Left hindlimb (tissue), 1 donor: ENCODE measurements at places on chromosomes 4 and X.

DNA sequence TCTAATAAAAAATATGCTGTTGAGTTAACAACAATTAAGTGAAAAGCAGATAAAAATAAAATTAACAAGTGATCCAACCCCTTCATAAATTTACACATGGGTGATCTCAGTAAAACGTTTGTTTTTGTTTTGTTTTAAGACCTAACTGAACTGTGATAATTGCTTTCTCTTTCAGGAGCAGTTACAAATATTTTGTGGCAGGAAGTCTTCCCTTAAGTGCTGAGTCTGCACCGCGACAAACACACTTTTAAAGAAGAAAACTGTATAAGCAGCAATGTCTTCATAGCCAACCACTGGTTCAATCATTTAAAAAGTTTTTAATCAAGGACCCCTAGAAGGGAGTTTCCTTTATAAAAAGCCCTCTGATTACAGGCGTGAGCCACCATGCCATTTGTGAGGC, 53.7 kb upstream of the NFKB1 start:
- no peak for DNase-seq

- DNase-seq = no peak
Observed at GRCh38 chr4:184595430-184595829, 53.8 kb downstream of the CASP3 start.

- no peak for DNase-seq
Observed at GRCh38 chrX:45619290-45619689, 418.6 kb upstream of the DIPK2B start.

- no peak for DNase-seq
Observed at GRCh38 chr4:89347363-89348025, 39.9 kb upstream of the GPRIN3 start.

GRCh38 chrX:136780241-136780640, 491 bp downstream of the ARHGEF6 start:
- no peak for DNase-seq

DNA sequence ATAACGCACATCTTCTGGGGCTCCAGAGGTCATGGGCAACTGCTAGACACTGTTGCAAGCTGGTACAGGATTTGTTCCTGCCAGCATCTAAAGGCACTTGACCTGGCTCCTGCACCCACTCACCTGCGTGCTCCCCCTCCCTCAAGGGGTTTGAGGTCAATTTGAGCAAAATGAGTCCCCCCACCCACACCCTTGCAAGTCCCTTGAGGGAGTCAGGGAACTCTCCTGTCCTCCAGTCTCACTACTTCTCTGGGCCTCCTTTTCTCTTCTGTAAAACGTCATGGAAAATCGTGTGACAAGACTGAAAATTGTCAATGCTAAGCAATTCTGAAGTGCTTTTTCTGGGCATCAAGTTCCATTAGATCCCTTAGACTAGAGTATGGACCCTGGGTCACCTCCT, 39.9 kb upstream of the PGK1 start:
- no peak for DNase-seq

GRCh38 chr4:172989984-172990820, 178.4 kb upstream of the GALNT7 start:
- DNase-seq = no peak

GRCh38 chr4:3199653-3200422, 49.1 kb upstream of the MSANTD1 start:
- DNase-seq = no peak

DNA sequence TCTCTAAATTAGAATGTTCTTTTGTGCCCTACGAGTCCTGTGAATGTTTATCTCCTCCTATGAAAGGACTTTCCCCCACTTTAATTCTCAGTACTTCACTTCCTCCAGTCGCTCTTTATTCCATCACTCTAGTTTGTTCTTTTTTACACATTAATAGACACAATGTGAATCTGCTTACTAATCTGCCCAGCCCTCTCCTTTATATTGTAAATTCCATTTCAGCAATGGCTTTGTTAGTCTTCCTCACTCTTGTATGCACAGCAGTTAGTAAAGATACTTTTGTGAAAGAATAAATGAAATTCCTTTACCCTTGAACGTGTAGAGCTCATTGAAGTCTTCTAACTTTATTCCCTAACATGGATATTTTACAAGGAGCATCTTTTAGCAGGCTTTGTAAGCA, 255.3 kb downstream of the GALNTL6 start:
- no peak for DNase-seq

DNA sequence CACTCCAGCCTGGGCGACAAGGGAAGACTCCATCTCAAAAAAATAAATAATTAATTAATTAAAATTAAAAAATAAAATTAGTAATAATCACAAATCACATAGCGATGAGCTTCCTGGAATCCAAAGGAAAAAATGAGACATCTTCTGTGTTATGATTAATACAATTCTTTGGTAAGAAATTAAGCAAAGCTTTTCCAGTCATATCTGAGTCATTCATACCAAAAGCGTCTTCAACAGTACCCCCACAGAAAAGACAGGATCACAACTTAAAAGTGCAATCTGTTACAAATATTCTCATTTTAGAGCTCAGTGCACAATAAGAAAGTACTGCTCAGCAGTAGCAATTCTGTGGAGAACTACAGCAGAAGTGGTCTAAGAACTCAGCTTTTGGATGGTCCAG, 168.5 kb upstream of the MXRA5 start:
- DNase-seq = no peak

DNA sequence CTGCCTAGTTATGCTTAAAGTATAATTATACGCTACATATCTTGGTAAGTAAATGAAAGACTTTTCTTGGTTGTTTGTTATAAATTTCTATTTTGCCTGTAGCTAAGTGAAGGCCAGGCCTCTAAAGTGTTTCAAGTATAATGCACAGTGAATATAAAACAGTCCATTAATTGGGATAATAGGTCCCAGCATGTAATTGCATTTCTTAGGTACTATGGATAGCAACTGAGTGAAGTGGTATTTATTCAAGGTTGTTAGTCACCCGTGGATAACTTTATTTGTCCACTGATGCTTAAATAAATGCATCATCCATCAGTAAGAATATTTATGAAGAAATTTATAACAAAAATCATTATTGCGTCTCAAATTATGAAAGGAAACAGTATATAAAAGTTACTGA, 59.1 kb downstream of the TEX13C start:
- DNase-seq = no peak

DNA sequence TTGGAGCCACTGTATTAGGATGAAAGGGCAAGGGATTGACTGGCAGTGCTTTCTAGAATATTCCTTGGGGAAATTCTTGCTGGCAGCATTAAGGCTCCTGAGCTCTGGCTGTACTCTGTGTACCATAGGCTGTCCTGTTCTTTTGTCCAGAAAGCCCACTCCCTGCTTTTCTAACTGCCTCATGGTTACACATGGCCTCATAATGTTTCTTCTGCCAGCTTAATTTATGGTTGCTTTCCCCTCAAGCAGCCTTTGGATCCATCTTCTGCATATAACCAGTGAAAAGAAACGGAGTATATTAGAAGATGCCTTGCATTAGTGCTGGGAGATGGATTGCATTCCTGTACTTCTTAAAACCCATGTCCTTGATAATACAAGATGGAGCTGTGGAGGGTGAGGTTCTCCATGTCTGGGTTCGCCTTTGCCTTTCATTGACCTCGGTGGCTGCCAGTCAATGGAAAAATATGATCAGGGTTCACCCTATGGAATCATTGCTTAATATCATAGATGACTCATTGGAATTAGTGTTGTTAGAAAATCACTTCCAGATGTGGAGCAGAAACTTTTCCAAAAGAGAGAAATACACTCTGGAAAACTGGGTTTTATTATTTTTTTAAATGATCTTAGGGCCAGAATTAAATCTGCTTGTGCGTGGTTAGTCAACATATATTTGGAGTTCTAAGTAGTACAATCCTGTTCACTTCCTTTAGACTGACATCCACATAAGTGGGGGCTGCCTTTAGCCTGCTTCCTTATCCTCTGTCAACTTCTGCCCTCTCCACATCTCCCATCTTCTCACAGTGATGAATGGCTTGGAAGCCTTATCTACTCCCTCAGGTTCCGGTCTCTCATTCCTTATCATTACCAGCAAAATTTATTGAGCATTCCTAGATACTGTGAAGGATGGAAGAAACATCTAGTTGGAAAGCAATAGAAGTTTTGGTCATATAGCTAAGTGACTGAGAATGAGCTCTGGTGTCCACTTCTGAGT, 24.9 kb downstream of the DOCK11 start:
- no peak for DNase-seq

DNA sequence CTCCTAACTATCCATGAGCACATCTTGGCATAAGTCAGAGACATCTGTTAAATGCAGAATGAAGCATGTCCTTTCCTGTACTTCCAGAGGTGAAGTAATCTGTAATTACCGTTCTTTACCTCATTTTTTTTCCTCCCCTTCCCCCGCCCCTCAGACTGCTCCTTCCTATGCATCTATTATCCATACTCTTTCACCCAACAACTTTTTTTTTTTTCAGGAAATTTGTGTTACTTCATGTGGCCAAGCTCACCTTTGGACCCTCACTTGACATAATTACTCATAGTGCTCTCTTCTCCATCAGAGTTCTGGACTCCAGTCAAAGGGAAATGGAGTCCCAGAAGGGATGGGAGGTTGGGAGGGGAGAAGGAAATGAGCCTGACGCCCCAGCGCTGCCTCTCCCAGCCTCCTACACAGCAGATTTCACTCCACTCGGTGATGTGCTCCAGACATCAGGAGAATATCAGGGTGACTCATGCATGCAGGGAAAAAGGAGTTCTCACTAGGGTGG, 568.8 kb downstream of the STIM2 start:
- DNase-seq = peak; percentile 54

GRCh38 chr4:163638909-163639308, 144.4 kb downstream of the TMA16 start:
- no peak for DNase-seq

DNA sequence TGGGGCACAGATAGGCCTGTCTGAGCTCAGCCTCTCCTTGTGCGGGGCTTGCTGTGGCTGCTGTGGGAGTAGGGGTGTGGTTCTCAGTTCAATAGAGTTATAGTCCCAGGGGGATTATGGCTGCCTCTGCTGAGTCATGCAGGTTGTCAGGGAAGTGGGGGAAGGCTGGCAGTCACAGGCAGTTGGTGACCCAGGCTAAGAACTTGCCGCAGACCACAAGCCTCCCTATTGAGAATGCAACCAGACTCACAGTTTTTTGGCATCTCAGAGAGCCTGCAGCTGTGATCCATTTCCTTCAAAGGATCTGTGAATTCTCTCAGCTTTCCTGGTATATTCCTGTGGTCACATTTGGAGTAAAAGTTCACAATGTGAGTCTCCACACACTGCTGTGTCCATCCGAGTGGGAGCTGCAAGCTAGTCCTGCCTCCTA, 364.9 kb downstream of the ZNF674 start:
- peak; percentile 28 for DNase-seq
